ENCODE measurements at places on chromosomes 7 and 10.
A peak's percentile ranks its signal among the peaks of the same experiment; 100 is the strongest.

DNA sequence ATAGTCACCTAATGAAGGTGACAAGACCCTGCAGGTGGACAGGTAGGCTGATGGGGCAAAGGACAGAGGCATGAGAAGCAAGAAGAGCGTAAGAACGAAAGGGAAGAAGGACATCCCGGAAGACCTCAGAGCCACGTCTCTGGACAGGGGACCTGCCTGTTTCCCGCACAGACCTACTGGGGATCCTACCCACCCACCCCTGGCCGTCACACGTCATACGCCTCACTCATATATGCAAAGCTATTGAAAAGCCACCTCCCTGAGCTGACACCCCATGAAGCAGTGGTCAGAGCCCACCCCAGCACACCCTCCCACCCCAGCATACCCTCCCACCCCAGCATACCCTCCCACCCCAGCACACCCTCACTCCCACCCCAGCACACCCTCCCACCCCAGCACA, 140.6 kb downstream of the GRID1 start:
- DNase-seq, result no peak

GRCh38 chr7:123024989-123025758, 29.7 kb upstream of the TAS2R16 start:
- DNase-seq, result no peak

DNA sequence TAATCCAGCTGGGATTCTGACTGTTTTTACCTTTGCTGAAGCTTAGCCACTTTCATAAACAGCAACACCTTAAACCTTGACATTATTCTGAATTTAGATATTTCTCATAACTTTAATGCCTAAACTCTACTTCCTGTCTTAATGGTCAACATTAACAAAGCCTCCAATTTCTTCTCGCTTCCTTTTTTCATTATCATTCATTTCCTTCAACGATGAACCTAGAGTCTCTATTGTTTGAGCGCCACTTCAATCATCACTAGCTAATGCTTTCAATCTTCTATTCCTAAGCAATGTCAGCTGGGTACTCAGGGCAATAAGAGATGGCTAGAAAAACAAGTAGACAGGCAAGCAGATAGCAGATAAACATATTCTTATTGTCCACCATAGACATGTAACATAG, 96.6 kb upstream of the TMEM196 start:
- no peak for DNase-seq

GRCh38 chr7:124686543-124687171, 78.9 kb downstream of the GPR37 start:
- DNase-seq, result no peak

GRCh38 chr10:88651101-88651551, 13.1 kb upstream of the LIPF start:
- no peak for DNase-seq

DNA sequence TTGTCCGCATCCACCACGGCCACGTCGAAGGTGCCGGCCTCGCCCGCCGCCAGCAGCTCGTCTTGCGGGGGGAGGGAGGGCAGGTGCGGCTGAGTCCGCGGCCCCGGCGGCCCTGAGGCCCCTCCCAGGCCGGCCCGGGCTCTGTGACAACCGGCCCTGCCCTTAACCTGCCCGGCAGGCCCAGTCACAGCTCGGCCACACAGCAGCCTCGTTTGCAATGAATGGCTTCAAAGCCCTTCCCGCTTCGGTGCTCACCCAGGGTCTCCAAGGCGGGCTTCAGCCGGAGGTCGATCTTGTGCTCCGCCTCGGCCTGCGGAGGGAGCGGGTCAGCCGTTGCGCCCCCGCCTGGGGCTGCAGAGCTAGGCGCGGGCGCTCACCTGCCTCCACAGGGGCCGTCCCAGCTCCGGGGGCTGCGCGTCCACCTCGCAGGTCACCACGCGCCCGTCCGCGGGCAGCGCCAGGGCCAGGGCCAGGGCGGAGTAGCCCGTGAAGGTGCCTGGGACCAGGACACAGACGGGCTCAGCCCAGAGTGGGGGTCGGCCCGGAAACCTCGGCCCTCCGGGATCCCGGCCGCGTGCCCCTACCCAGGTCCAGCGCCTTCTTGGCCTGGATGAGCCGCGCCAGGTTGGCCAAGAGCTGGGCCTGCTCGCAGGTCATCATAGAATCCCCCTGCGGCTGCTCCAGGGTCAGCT, 928 bp downstream of the COMTD1 start:
- DNase-seq, result no peak

GRCh38 chr7:146956321-146956720, 839.7 kb downstream of the CNTNAP2 start:
- peak; percentile 84 for DNase-seq

- no peak for DNase-seq
These were observed 204.7 kb downstream of the ADARB2 start for GRCh38 chr10:1532636-1533035.

DNA sequence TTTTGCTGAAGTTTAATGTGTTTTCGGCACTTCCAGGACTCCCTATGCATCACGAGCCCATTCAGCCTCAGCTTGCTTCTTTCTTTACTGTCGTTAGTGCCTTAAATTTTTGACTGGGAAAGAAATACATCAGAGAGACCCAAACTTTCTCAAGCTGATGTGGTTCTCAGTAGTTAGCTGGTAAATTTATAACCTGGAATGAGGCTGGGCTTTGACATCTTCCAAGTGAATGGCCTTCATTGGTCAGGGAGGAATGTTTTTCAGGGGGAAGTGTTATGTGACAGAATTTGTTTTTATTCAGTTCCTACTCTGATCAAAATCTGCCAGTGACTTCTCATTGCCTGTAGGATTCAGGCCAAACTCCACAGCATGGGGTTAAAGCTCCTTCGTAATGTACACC, 296.9 kb downstream of the SORCS3 start:
- no peak for DNase-seq
